Astrocyte (in vitro differentiated cells and primary cell): ENCODE measurements at places on chromosomes 5 and 9. TPM values are rescaled to one million over a fixed set of nuclear protein-coding genes. Genes with fewer than 3 reads are reported as not detected.

NEURL1B gene
- 7.5 and 9.8 TPM in 2 replicates for total RNA-seq

TRAF1 gene
- 4.2 and 4.7 TPM in 2 replicates for total RNA-seq

IL13 gene
- not detected in 2 replicates for total RNA-seq

SHROOM1 gene
- total RNA-seq, result 5.0 TPM in 2 replicates

DMRT3 gene
- not detected in 2 replicates for total RNA-seq

SH2D3C gene
- total RNA-seq, result 4.6 and 5.8 TPM in 2 replicates

- peak; percentile 6 for DNase-seq
Observed at GRCh38 chr9:112091810-112092209, 83.3 kb downstream of the SUSD1 start.

- DNase-seq, result no peak
Observed at GRCh38 chr5:96113170-96113939, 151.7 kb upstream of the ELL2 start.

DNA sequence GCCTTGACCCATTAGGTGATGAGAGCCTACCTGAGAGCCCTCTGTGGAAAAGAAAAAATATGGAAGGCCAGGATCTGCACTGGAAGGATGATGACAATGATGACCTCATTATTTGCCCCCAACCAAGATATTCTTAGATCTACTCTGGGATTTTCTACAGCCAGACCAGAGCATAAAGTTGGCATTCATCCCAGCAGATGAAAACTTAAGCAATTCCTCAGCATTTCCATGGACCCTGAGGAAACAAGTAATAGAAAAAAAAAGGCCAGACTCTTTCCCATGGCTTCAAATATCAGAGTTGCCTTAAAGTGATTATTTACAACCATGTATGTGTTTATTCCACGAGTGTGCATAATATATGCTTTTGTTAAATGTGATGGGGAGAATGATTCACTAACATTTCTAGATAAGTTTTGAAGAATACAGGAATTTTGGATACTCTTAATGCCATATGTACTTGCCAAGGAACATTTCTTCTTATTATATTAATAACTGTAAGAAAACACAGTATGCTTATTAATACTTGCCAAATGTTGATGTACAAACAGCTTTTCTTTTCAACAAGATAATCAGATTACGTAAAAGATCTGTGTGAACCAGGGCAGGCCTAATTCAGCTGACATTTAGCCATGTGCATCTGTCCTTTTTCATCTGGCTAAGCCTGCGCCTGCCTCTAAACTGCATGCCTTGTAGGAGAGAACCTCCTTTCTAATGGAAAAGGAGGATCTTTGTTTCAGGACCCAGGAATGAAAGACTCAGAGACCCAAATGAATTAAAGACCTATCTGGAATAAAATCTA is 94.8 kb downstream of the ARRDC3 start:
- DNase-seq, result peak; percentile 67

DNA sequence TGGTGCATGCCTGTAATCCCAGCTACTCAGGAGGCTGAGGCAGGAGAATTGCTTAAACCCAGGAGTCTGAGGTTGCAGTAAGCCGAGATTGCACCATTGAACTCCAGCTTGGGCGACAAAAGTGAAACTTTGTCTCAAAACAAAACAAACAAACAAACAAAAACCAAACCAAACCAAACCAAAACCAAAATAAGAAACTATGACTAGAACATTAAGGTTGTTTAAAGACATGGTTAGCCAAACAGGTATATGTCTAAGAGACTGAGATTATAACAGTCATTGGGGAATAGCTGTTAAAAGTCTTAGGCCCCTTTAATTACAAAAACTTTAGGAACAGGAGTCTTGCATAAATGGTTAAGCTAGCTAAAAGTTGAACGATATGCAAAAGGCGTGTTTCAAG is 63.6 kb downstream of the PRDM9 start:
- no peak for DNase-seq

DNA sequence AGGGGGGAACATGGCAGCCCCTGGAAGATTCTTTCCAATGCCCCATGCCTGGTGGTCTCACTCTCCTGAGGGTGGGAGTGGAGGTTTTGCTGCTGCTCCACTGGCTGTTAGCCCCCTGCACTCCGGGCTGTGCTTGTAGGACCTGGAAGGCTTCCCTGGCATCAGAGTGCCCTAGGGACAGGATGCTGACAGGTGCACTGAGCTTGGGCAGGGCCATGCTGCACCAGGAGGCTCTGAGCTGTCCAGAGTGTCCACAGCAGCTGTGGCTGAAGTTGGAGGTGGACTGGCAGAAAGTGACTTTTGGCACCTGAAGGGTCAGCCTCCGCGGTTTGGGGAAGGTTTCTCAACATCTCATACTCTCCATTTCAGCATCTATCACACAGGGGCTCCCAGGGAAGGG is 249.1 kb downstream of the GADD45G start:
- no peak for DNase-seq

- DNase-seq, result peak; percentile 4
Observed at GRCh38 chr9:112743216-112743836, 7.2 kb upstream of the SNX30 start.

GRCh38 chr9:134961331-134962064 is 43.8 kb upstream of the FCN1 start:
- DNase-seq, result no peak

DNA sequence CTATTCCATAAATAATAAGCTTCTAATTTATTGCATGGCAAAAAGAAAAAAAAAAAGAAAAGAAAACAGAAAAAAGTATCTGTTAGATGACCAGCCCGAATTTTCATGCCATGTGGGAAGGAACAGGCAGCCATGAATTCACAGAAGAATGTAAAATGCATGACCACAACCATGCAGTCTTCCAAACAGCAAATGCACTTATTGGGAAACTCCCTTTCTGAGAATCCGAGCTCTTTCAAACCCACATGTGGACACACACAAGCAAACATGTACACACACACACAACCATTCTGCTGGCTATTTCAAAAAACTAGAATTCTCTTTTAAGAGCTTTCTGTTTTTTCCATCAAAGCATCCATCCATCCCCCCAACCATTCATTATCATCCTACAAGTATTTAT is 236.1 kb downstream of the DNAH5 start:
- DNase-seq, result peak; percentile 33

DNA sequence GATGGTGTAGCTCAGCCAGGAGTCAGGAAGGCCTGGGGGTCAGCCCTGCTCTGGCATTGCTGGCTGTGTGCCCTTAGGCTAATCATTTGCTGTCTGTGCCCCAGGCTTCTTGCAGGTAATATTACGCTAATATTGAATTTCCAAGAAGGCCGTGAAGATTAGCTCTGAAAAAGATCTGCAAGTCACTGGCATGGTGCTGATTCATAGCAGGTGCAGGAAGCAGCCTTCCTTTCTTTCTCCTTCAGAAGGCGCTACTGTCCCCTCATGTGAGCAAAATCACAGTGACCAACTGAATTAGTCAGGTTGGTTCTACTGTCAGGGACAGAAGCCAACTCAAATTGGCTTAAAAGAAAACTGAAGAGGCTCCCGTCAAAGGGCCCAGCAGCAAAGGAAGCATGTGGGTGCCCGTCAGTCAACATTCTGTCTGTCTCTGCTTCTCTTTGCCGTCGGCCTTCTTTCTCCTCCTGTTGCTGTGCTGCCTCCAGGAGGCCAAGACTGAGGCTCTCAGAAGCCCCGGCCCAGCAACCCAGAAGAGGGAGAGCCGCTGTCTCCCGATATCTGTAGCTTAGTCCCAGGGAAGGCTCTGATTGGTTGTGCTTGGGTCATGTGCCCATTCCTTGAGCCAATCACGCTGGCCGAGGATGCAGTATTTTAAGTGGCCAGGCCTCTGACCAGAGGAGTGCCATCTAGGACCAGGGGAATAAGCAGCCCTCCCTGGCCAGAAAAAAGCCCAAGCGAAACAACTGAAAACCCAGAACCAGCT is 67.8 kb upstream of the NEURL1B start:
- DNase-seq, result no peak

DNA sequence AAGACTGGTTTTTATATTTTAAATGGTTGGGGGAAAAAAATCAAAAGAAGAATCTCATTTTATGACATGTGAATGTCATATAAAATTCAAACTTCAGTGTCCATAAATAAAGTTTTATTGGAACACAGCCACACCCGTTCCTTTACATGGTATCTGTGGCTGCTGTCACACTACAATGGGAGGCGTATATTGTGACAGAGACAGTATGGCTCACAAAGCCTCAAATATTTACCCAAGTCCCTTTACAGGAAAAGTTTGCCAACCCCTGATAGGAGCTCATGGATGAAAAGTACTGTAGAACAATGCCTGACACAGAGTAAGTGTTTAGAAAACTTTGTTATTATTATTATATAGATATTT is 5.2 kb upstream of the DUSP1 start:
- DNase-seq, result no peak

DNA sequence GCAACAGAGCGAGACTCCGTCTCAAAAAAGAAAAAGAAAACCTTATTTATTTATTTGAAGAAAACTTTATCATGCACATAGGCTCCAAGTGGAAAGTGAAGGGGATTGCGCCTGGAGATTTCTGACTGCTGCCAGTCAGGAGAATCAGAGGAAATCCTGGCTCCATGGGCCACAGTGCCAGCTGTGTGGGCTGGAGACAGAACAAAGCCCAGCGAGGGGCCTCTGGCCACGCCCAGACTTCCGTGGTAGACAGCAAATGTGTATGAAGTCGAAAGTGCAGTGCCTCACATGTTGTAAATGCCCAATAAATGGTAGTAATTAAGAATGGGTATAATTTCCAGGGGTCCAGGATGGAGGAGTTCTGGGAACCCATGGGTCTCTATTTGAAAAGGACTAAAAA is 75.8 kb upstream of the WWC1 start:
- DNase-seq, result no peak

GRCh38 chr5:30324083-30324482 is 869.4 kb upstream of the CDH6 start:
- no peak for DNase-seq
